ENCODE measurements at places on chromosomes 2 and 18. TPM values are rescaled to one million over a fixed set of nuclear protein-coding genes. Genes with fewer than 3 reads are reported as not detected.

The PLEKHH2 gene
- total RNA-seq: 6.3 TPM

The FHOD3 gene
- total RNA-seq: 23.8 TPM

The DTYMK gene
- 41.1 TPM for total RNA-seq

The IL1RN gene
- not detected for total RNA-seq

The MAL gene
- 62.9 TPM for total RNA-seq

The CNNM4 gene
- 11.0 TPM for total RNA-seq

The ALLC gene
- not detected for total RNA-seq

The TFCP2L1 gene
- total RNA-seq: not detected

The ATOH8 gene
- 9.9 TPM for total RNA-seq

The CCDC68 gene
- total RNA-seq: under 0.01 TPM

The CD28 gene
- total RNA-seq: not detected

The SNED1 gene
- total RNA-seq: 2.2 TPM

The GATA6 gene
- total RNA-seq: under 0.01 TPM

The CXCR1 gene
- not detected for total RNA-seq

The PIGN gene
- 42.7 TPM for total RNA-seq

The CNPPD1 gene
- 27.9 TPM for total RNA-seq

The NOSTRIN gene
- not detected for total RNA-seq

The YIPF4 gene
- 17.1 TPM for total RNA-seq

The MC2R gene
- total RNA-seq: not detected

All from melanocyte of skin (primary cell).